Ovary (tissue), 10 donors: ENCODE measurements at places on chromosomes 7 and 10. TPM values are rescaled to one million over a fixed set of nuclear protein-coding genes. Genes with fewer than 3 reads are reported as not detected.

The PDE6C gene
- total RNA-seq, result not detected

The PSMG3 gene
- total RNA-seq, result 18.1 TPM

The MMP21 gene
- 0.91 TPM for total RNA-seq

GRCh38 chr10:133349160-133349568 lies 2.0 kb downstream of the PRAP1 start:
- DNase-seq, result no peak

GRCh38 chr10:48526846-48527505 lies 77.9 kb downstream of the ARHGAP22 start:
- DNase-seq, result no peak

DNA sequence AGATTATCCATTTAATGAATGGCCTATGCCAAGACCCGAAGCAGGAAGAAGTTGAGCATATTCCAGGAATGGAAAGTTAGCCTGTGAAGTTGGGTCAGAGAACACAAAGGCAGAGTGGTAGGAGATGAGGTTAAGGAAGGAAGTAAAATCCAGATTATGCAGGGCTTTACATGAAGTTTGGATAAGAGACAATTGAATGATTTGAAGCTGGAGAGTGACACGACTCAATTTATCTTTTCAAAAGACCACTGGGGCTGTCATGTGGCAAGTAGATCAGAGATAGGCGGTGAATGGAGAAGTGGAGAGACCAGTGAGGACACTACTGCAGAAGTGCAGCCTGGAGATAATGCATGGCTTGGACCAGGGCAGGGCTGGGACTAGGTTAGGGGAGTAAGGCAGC lies 7.2 kb upstream of the CNOT4 start:
- DNase-seq, result no peak

GRCh38 chr10:132293201-132293812 lies 14.4 kb downstream of the STK32C start:
- peak; percentile 48 for DNase-seq

GRCh38 chr7:98974906-98975816 lies 96.8 kb downstream of the TRRAP start:
- DNase-seq, result no peak
